DMS 273 treated with DMSO at 0.1 percent for 48 hours (cell line): ENCODE measurements at places on chromosomes 2 and 18.

- no peak for DNase-seq
Measured at GRCh38 chr2:134336352-134336751, 82.5 kb downstream of the MGAT5 start.

DNA sequence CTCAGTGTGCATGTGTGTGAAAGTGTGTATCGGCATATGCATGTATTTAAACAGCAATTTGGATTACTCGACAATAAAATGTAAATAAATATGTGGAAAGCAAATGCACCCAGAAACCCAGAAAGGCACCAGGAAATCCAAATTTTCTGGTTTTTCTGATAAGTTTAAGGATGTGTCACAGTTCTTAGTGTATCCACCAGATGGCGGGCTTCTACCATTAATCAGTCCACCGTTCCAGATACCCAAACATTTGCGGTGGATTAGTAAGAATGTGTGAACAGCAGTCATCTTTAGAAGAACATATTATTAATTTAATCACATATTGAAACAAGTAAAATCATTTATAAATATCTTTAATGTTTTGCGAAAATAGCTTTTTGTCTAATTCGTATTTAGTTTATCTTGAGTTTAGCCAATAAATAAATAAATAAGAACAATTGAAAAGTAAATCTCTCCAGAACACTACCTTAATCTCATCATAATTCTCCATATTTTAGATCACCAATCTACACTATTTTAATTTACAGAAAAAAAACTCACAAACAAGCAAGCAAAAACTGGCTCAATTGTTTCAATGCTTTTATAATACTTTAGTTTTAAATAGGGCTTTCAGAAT, 298.9 kb downstream of the DSEL start:
- no peak for DNase-seq

GRCh38 chr2:199684832-199685231, 166.2 kb downstream of the FTCDNL1 start:
- DNase-seq = no peak

GRCh38 chr18:8065773-8066172, 498.7 kb downstream of the PTPRM start:
- no peak for DNase-seq

- no peak for DNase-seq
Measured at GRCh38 chr18:35693829-35694228, 112.3 kb downstream of the GALNT1 start.

DNA sequence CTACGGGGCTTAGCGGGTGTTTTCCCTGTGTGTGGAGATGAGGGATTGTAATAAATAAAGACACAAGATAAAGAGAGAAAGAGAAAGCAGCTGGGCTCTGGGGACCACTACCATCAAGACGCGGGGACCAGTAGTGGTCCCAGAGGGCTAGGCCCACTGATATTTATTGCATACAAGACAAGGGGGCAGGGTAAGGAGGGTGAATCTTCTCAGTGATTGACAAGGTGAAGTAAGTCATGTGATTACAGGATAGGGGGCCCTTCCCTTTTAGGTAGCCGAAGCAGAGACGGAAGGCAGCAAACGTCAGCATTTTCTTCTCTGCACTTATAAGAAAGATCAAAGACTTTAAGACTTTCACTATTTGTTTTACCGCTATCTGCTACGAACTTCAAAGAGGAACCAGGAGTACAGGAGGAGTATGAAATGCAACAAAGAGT, 4.5 kb upstream of the GAL3ST2 start:
- no peak for DNase-seq

- peak; percentile 93 for DNase-seq
Measured at GRCh38 chr2:181656450-181657291, at the start of gene CERKL. CERKL (minus strand) TSS chr2:181657105; CDS start chr2:181657006, 99 bp downstream.

DNA sequence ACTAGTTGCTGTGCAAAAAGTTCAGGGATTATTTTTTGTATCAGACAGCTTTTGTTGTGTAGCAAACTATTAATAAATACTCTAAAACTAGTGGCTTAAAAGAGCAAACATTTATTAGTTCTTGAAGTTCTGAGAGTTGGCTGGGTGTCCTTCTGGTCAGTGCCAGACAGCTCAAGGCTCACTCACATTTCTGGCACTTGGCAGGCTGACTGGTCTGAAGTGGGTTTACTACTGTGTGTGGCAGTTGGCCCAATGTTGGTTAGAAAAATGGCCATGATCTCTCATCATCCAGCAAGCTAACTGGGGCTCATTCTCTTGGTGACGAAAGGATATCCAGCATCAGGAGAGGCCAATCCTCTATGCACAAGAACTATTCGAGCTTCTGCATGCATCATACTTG, 71.4 kb upstream of the ZNF385B start:
- DNase-seq = no peak

DNA sequence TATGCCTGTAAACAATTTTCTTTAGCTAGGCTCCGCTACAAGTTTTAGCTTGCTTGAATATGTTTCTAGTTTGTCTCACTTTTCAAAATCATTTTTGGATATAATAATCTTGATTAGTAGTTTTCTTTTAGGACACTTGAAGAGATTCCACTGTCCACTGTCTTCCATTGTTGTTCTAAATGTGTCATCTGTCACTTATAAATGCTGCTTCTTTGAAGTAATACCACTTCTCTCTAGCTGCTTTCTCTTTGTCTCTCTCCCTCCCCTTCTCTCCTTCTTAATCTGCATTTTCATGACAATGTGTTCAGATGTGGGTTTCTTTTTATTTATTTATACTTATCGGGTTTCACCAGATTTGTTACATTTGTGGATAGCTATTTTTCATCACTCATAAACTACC, 73.7 kb upstream of the DPP10 start:
- no peak for DNase-seq

GRCh38 chr2:42693013-42693615, 70.8 kb downstream of the OXER1 start:
- no peak for DNase-seq

- DNase-seq = no peak
Measured at GRCh38 chr2:20190170-20190569, 34.8 kb downstream of the SDC1 start.

DNA sequence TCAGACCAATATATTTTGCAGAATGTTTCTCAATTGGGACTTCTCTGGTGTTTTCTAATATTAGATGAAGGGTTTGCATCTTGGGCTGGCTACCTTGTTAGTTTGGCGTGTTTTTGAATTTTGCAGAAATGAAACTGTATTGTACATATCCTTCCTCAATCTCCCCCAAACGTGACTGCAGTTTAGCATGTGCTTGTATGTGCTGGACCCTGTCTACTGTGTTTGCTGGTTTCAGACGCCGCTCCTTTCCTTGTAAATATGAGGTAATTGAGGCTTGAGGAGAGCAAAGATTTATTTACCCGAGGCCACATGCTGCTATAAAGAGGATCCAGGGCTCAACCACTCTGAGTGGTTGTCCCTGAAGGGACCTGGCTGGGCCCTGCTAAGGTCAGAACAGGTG, 57.2 kb downstream of the NGEF start:
- no peak for DNase-seq

GRCh38 chr2:223995569-223995968, 38.3 kb downstream of the MRPL44 start:
- no peak for DNase-seq

- no peak for DNase-seq
Measured at GRCh38 chr2:156339110-156339847, 6.8 kb upstream of the NR4A2 start.

GRCh38 chr2:60523963-60524362, 29.5 kb downstream of the BCL11A start:
- no peak for DNase-seq

DNA sequence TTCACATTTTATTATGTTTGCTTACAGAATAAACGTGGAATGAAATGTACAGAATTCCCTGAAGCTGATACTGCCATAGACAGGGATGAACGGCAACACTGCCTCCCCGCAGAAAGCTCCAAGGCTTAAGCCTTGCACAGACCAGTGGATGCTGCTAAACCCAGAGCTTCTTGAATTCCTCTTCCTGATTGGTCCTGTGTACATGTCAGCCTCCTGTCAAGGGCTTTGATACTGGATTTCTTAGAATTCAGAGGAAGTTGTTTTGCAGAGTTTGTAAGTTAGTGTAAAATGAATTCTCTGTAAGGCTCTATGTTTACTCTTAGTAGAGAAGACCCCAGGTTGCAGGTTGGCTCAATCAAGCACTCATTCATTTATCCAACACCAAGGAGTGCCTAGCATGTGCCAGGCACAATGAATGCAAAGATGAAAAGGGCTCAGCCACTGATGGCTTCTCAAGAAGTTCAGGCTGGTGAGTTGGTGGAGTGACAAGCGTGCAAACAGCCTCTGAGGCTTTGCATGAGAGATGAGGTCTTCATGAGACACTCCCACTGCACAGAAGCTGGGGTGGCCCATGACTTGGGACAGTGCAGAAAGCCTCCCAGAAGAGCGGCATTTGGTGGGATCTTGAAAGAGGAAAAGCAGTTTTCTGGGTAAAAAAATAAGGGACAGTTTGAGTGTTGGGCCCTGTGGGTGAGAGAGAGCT, 50.4 kb downstream of the ACKR3 start:
- no peak for DNase-seq

DNA sequence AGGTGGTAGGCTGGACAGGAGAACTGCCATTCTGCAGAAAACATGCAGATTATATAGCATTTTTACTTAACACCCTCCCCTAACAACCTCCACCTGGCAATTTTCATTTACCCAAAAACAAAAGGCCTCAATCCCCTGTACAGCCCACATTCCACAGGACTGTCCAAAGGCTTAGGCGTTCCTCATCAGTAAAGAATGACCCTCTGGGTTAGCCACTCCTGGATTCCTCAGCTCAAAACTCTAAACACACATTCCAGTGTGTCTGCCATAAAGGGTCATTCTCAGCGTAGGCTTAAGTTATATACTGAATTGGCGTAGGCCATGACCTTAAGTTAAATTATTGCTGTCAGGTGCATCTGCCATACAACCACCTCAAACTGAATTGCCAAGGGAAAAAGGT, 261.8 kb upstream of the CHAC2 start:
- DNase-seq = no peak

DNA sequence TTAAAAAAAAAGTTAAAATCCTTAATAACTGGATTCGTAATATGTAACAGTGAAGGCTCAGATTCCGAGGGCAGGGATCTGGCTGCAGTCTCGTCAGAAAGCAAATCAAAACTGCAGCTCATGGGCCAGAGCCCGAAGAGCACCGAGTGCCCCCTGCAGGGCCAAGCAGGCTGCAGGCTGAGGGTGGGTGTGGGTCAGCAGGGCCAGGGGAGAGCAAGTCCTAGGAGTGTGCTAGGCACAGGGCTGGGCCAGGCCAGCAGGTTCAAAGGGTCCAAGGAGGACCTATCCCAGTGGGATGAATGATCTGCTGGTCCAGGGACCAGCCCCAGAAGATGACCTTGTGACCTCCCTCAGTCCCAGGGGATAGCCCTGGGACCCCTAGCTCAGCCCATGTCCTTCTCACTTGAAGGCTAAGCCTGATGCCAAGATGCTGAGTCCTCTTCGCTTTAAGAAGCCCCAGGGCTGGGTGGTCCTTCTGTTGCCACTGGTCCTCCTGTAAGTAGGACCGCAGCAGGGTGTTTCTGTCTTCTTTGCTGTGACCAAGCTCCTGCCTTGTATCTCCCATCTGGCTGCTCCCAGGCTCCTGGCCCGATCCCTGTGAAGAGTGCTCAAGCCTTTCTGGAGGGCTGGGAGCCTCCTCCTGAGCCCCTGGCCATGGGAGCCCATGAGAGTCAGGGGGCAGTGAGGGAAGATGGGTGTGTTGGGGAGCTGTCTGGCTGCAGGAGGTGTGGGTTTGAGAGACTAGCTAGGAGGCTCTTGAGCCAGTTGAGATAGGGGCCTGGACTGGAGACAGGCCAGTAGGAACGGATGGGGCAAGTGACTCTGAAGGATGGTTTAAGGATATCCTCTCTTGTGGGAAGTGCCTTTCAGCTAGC, 150.7 kb downstream of the DYSF start:
- no peak for DNase-seq

DNA sequence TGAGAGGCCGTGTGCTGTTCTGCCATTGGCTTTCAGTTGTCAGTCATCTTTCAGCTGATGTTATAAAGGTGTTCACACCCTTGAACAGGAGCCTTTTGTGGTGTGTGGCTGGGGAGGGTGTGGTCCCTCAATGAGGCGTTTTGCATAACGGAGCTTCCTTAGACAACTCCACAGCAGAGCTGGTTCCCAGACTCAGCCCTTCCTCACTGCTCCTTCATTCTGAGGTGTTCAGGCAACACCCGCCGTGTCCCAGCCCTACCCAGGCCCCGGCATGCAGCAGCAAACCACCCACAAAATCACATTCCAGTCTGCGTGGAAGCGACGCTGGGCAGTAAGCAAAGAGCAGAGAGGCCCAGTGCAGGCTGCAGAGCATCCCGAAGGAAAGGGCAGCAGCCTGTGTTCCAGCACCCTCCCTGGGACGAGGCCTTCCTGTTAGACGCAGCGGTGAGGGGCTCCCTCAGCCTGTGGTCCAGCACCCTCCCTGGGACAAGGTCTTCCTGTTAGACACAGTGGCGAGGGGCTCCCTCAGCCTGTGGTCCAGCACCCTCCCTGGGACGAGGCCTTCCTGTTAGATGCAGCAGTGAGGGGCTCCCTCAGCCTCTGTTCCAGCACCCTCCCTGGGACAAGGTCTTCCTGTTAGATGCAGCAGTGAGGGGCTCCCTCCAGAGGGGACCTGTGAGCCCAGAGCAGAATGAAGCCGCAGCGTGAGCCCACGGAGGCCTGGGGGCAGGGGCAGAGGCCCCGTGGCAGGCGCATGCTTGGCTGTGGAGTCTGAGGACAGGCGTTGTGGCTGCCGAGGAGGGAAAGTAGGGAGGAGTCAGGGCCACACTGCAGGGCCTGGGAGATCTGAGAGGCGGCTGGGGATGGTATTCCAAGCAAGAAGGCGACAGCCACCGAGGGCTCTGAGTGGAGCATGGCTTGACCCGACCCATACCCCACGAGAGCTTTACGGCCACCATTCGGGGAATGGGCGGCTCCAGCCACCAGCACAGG, 201.8 kb upstream of the HDAC4 start:
- no peak for DNase-seq

DNA sequence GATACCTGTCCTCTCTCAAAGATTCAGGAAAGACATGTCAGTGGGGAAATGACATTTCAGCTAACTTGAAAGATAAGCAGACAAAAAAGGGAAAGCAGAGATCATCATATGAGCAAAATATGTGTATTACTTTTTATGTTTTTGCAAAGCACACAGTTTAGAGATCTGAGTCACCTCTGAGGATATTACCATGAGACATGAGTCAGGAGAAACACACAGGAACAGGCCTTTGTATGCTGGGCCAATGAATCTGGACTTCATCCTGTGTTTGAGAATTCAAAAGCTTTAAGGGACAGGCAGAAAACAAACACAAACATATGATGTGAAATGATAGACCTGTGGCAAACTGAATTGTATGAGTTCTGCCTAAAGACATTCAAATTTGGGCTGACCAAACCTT, 306.0 kb upstream of the EPC2 start:
- no peak for DNase-seq
